ENCODE measurements at places on chromosomes 5 and 9.
A peak's percentile ranks its signal among the peaks of the same experiment; 100 is the strongest.

DNA sequence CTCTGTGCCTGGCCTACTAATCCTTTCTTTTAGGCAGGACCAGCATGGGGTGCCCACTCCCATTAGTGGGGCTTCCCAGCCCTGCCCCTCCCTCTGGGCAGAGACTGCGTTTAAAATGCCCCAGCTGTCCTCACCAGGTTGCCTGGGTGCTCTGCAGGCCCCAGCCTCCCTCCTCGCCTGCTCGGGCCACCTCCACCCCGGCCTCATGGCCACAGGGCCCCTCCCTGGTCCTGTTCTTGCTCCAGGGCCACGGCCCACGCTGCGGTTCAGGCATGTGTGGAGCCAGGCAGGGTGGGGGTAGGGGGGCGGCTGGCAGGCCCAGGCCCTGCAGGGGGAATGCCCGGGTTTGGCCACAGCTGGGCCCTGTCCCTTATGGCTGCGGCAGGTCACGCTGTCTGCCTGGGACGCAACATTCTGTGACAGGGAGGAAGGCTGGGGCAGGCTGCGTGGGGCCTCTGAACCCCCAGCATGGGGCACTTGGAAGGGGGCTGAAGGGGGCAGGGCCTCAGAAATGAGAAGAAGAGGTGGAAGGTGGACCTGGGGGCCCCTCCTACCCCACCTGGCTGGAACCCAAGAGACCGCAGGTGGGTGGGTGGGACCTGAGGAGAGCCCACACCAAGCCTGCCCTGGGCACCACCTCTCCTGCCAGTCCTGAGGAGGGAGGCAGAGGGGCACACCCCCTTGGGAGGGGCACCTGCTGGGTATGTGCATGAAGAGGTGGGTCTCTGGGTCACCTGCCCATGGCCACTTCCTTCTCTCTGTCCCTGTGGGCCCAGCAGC lies at the start of gene LCN12:
Gene LCN12 (plus strand): TSS at position 733 of the 780 bp plus-strand sequence. CDS start 55 bp downstream, outside the sequence.
- DNase-seq = no peak

DNA sequence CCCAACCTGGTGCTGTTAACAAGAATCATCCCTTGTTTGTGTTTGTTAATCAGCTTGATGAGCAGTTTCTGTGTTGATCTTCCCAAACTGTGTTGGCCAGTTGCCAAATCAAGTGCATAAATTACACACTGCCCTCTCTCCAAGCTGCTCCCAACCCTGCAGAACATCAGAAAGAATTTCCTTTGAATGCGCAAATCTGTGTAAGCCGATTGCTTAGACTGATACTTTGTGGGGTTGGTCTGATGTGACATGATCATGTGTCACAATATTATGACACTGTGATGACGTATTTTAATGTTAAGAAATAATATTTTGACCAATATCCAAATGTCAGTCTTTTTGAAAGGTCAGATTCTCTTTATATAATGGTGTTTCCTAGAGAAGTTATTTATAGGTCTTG lies 766.4 kb upstream of the WWC1 start:
- no peak for DNase-seq

DNA sequence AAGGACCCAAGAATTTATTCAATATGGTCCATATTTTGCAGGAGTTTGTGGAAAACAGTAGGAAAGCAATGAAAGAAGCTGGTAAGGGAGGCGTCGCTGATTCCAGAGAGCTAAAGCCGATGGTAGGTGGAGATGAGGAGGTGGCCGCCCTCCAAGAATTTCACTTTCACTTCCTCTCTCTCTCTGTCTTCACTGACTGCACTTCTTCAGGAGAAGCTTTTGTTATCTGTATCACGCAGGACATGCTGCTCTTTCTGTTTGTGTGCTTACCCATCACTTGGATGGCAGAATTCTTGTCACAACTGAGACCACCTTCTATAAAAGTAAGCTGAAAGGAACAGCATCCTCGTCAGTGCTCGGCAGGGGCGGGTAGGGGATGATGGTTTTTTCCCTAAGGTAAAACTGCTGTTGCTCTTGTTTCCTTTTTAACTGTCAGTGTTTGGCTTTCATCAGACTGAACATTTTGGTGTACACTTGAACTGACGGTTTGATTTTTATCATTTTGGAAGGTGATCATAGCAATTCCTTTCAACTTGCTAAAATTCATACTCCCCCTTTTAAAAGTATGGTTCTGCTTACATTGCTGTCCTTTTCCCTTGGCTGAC lies 62.4 kb upstream of the FSD1L start:
- peak; percentile 31 for DNase-seq

DNA sequence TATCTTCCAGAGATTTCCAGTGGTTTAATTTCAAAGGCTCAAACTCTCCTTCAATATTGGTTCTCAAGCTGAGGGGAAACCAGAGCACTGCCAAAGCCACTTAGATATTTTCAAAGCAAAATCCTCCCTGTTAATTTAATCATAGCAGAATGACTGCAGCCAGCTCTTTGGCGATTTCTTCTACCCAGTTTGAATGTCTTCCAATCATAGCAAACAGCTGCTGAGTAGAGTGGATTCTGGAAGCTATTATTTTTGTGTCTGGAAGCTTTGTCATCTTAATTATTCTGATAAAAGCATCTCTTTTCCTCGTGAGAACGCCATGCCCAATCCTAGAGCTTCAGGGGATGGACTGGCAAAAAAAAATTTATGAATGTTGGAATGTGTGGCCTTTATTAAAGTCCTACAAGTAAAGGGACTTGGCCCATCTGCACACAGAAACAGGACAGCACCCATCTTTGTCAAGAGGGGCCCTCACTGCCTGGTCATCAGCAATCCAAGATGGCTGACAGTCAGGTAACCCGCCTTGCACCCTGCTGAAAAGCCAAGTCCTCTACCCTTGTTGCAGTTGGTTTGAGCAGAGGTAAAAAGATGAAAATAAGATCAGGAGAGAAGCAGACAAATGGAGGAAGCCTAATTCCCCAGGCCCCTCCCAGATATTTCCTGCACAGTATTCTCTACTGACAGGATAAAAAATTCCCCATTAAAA lies 125.1 kb downstream of the SUSD1 start:
- no peak for DNase-seq

DNA sequence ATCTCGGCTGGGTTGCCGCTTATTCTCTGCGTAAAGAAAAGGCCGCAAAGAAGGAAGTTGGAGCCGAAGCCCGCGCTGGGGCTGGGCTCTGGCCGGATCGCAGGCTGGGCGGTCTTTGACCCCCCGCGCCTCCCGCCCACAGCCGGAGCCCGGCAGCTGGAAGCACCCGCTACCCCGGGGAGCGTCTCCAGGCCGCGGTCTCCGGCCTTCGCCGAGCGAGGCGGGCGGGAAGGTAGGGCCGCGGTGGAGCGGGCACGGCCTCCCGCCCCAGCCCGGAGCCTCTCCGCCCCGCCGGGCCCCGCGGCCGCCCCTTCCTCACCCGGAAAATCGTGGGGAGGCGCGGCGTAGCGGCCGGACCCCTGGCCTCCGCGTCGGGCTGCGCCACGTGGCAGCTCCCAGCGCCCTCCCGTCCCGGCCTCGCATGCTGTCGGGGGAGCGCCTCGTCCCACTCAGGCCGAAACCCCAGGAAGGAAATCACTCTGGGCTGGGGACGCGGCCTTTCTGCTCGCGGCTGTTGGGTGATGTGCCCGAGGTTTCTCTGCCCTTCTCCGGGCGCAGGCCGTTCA lies 12.0 kb downstream of the FOXD1 start:
- no peak for DNase-seq

DNA sequence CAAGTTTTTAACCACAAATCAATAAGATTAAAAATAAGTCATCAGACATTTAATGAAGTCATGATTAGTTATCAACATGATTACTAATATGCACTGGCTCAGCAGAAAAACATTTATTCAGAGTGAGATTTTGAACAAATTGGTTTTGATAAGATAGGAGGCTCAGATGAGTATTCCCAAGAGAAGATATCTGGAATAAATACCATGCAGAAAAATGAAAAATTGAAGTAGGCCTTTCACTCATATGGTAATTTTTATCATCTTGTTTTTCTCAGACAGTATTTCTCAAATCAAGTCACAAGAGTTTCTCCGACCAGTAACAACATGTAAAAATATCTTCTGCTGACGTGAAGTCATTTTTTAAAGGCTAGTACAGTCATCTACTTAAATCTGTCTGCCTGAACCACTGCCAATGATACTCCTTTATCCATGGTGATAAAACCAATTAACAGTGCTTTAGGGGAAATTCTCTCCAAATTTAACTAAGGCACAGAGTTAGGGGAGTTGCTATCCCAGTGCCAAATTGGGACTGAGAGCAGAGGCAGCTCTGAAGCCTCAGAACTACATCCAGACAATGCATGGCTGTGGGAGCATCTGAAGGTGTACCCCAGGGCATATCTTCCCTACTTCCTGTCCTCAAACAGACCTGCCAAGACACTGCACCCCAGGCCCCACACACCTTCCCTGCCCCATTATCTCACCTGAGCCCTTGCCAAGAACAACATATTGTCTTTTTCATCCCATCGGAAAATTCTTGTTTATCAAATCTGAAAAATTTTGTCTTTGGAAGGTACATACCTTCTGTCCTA lies 105.5 kb upstream of the TSLP start:
- no peak for DNase-seq

- no peak for DNase-seq
These were observed 8.8 kb downstream of the HOMER1 start for GRCh38 chr5:79505138-79505537.

DNA sequence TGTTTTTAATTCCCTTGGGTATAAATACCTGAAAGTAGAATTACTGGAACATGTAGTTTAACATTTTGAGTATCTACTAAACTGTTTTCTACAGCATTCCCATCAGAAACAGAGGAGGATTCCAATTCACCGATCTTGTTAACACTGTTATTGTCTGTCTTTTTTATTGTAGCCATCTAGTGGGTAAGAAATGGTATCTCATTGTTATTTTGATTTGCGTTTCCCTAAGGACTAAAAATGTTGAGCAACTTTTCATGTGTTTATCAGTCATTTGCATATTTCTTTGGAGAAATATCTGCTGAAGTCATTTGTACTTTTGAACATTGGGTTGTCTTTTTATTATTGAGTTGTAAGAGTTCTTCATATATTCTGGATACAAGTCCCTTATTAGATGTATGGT lies 135.2 kb upstream of the NFIL3 start:
- no peak for DNase-seq

GRCh38 chr5:119011186-119011585 lies 22.8 kb upstream of the DTWD2 start:
- no peak for DNase-seq

DNA sequence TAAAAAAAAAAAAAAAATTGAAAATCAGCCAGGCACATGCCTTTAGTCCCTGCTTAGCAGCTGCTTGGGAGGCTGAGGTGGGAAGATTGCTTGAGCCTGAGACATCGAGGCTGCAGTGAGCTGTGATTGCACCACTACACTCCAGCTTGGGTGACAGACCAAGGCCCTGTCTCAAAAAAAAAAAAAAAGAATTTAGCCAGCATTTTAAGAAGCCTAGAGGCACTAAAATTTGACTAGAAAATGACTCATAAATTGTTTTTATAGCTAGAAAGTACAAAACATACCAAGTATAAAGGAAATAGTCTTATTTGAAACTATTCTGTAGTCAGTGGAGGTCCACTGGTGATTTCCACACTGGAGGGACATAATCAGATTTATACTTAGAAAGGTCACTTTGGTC lies 17.5 kb downstream of the LRRC70 start:
- DNase-seq = no peak

DNA sequence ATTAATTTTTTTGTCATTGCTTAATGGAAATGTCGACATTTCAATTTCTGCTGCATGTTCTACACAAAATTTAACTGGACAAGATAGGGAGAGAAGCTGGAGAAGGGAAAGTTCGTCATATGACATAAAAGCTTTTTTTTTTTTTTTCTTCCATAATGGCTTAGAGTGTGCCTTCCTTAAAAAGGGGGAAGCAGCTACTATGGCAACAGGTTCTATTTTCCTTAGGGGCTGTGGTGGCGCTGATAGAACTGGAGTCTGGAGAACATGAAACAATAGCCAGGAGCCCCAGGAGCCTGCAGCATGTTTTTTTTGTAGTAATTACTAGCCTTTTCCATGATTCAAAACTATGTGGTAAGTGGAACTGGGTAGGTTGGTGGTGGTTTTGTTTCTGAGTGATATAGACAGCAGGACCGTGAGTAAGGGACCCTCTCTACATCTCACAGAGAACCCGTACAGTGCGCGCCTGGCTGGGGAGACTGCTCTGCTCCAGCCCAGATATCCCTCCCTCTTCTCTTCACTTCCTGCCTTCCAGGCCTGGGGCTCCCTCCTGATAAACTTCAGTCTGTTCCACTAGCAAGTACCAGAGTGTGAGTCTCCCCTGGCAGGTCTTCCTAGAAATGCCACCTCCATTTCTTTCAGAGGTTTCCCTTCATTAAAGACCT lies 301.6 kb downstream of the NR3C1 start:
- no peak for DNase-seq

DNA sequence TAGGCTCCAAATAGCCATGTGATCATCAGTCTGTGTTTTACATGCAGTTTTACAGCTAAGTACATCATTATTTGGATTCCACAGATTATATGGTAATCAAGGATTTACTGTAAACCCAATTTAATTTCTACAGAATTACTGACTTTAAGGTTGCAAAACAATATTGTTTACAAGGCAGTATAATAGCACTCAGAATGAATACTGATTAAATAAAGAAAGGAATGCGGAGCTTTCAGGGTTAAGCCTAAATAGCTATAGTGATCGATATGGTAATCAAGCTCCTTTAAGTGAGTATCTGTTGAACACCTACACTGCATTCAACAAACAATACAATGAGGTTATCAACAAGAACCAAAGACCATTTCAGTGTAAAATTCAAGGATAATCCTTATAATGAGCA lies 64.3 kb downstream of the DMAC1 start:
- no peak for DNase-seq

GRCh38 chr9:15361737-15362136 lies 54.7 kb upstream of the TTC39B start:
- DNase-seq = no peak

All from GM19239 (cell line).